ENCODE measurements at places on chromosomes 1 and 21.

DNA sequence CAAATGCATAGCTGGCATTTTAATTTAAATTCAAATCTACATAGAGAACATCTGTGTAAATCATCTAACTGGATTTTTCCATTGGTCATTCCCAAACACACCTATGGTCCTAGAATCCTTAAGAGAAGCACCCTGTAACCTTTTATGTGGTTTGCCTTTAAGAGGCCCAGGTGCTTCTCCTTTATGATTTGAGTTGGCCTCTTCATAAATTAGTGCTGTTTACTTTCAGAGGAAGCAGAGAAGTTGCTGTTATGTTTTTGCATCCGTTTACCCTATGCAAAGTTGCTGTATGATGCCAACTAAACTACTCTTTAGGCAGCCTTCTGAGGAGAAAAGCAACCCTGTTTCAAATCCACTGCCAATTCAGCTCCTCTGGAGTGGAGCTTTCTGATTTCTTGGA is 193.8 kb downstream of the HS2ST1 start:
- DNase-seq: no peak

- no peak for DNase-seq
Measured at GRCh38 chr1:2466958-2467554, 9.0 kb upstream of the PLCH2 start.

DNA sequence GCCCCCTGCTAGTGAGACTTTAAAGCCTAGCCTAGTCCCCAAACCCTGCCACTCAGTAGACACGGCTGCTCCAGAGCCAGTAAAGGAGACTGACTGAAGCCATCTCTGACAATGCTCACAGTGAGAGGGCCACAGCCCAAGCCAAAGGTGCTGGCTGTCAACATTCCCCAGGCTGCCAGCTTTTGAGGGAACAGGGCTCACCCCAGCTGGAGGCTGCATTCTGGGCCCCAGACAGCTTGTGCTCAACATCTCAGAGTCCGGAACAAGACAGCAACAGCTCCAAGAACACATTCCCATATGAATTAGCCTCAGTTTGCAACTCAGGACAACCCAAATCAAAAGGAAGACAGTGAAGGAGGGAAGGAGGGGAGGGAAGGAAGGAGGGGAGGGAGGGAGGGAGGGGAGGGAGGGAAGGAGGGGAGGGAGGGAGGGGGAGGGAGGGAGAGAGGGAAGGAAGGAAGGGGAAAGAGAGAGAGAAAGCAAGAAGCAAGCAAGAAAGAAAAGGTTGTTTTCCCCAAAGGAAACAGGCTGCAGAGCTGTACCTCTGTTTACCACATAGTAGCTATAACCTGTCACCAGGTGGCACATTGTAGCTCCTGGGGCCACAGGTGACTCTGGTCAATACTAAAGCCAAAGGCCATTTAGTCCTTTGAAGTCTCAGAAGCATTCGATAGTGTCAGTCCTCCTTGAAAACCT is 5.4 kb downstream of the ARTN start:
- no peak for DNase-seq

DNA sequence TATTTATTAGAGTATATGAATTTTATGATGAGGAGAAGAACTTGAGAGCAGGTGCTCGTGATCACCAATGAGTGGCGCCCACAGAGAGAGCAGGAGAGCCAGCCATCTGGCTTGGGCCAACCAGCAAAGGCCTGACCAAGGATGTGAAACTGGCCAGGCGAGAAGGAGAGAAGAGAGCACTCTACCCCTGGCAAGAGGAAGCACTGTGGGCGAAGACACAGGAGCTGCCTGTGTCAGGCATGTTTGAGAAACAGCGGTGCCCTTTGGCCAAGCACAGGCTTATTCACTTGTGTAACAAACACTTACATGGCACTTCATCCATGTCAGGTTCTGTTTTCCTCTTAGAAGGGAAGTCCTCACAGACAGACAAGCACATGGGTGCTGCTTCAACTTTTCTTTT is 4.2 kb upstream of the SIPA1L2 start:
- DNase-seq: no peak

- DNase-seq: no peak
Measured at GRCh38 chr1:176801514-176802020, 338.6 kb downstream of the PAPPA2 start.

DNA sequence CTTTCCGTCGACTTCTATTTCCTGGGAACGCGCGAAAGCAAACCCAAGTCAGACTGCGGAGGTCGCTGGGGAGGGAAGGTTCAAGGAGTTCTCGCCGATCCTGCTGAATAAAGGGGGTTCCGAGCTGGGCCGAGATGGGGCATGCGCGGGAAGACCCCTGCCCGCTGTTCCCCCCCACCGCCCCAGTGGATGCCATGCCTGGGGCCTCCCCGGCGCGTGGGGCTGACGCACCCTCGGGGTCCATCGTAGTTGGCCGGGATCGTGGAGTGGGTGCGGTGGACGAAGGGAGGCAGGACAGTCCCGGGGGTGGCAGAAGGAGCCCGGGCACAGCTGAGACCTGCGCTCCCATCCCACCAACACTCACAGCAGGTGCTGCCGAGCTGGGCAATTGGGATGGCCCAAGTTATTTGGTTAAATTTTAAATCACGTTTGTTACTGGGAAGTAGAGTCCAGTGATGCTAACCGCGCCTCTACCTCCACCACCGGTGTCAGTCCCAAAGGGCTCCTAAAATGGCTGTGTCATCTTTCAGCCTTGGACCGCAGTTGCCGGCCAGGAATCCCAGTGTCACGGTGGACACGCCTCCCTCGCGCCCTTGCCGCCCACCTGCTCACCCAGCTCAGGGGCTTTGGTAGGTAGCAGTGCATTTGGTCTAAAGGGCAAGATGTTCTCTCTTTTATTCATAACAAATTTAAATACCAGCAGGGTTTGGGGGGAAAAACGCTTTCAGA is 801 bp downstream of the MX1 start:
- DNase-seq: no peak

- no peak for DNase-seq
Measured at GRCh38 chr1:97603776-97604175, 317.1 kb downstream of the DPYD start.

- DNase-seq: no peak
Measured at GRCh38 chr1:217568200-217568599, 62.7 kb downstream of the GPATCH2 start.

DNA sequence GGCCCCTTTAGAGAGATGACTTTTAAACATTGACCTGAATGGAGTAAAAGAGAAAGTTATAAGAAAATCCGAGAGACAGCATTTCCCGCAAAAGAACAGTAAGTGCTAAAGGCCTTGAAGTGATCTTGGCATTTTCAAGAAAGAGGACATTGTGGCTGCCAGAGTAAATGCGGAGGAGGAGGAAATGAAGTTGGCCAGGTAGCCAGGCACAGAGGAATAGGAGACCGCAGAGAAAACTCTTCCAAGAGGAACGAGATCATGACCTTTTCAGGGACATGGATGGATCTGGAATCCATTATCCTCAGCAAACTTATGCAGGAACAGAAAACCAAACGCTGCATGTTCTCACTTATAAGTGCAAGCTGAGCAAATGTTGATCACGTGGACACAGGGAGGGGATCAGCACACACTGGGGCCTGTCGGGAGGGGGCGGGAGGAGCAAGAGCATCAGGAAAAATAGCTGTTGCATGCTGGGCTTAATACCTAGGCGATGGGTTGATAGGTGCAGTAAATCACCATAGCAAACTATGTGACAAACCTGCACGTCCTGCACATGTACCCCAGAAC is 49.7 kb downstream of the EEIG2 start:
- DNase-seq: no peak

GRCh38 chr1:164256456-164256855 is 302.5 kb upstream of the PBX1 start:
- no peak for DNase-seq

- DNase-seq: no peak
Measured at GRCh38 chr1:229119876-229120275, 151.0 kb upstream of the RAB4A start.

GRCh38 chr1:183443011-183443410 is 24.8 kb upstream of the NMNAT2 start:
- DNase-seq: no peak

DNA sequence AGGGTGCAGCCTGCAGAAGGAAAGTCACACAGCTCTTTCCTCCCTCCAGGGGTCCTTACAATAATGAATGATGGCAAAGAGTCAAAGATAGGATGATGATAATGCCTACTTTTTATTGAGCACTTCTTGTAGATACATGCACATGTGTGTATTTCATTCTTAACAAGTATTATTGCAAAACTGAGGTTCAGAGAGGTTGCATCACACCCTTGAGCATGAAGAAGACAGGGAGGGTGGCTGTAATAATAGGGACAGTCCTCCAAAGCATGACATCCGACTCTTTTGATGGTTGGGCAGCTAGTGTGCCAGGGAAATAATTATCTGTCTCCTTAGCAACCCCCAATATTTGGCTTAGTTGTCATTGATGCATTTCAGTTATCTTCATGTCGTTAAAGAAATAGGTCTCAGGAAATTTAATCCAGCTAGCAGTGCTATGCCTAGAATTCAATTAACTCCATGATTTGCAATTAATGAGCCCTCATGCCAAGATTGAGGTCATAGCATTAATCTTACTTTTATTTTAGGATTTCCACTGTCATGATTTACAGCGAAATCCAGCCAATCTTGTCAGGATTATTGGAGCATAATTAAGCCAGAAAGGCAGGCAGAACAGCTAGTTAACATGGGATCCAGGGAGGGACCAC is 35.0 kb downstream of the DNAJC6 start:
- DNase-seq: no peak

GRCh38 chr1:215243345-215244054 is 161.0 kb downstream of the KCNK2 start:
- no peak for DNase-seq

DNA sequence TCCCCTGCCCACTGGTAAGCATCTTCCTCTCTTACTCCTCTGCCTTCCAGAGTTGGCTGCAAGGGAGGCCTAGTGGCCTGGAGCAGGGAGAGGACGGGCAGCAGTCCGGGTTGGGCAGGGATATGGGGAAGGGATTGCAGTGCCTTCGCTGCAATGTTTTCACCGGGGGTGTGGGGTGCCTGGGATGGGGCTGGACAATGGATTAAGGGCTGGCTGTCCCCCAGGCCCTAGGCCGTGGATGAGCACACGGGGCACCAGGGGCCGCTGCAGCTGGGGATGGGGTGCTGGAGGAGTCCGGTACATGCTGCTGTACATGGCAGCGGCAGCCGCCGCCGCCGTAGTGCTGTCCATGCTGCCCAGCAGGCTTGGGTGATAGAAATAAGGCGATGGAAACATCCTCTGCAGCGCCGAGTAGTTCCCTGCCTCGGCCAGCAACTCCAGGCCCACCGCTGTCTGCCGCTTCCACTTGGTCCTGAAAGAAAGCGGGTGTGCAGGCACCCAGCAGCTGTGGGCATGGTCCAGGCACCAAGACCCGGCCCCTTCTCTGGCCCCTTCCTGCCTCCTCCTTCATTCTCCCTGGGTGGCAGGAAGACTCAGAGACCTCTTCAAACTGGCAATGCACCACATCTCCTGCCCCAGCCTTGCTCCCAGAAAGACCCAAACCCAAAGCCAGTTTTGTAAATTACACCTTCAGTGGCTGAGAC is 4.8 kb downstream of the BARHL2 start:
- no peak for DNase-seq

DNA sequence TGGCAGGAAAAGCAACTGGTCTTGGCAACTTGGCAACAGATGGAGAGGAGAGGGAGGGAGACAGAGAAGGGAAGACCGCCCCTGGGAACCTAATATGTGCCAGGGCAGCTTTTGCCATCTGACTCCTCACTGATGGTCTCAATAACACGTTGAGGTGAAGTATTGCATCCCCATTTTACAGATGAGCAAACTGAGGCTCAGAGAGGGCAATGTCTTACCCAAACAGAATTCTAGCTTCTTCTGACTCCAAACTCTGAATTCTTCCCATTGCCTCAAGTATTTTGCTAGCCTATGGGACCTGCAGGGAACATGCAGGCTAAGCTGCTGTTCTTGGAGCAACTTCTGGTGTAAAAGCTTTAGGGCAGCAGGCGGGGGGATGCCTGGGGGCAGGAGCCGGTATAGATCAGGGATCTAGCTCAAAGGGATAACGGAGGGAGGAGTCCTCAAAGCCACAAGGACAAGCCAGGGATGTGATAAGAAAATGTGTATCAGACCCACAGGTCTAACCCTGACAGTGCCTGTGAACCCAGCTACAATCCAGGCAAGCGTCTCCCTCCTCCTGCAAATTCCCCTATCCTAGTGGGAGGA is 7.2 kb upstream of the GUCA2A start:
- DNase-seq: no peak

DNA sequence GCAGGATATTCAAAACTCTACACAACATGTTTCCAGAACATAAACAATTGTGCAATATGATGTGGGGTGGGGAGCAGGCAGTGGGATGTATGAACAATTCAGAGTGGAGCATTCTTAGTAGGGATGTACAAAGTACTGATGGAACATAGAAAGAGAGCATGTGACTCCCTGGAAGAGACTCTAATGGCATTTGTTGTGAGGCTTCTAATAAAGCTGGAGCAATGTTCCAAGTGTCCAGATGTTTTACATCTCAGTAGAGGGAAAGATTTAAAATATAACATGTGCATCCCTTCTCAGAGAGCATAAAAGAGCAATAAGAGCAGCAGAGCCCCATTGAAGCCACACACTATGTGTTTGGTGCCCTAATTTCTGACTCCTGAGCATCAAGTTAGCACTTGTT is 116.5 kb downstream of the BRINP2 start:
- no peak for DNase-seq

DNA sequence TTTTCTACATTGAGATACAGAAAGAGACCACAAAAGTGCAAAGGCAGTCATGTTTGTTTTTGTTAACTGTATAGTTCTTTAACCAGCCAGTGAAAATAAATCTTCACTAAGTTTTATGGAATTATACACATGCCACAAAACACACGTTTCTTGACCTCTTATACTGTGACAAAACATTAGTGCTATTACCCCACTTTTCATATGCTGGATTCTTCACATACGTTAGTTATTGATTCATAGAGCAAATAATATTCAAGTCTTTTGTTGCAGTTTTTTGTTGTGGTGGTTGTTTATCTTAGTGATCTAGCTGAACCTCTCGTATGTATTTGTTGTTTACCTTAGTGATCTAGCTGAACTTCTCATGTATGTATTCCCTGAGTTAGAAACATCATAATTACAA is 28.0 kb downstream of the LYPLAL1 start:
- DNase-seq: no peak

- no peak for DNase-seq
Measured at GRCh38 chr1:119375366-119375765, 6.8 kb downstream of the HAO2 start.

GRCh38 chr1:15388201-15388880 is 21.3 kb upstream of the EFHD2 start:
- DNase-seq: no peak

DNA sequence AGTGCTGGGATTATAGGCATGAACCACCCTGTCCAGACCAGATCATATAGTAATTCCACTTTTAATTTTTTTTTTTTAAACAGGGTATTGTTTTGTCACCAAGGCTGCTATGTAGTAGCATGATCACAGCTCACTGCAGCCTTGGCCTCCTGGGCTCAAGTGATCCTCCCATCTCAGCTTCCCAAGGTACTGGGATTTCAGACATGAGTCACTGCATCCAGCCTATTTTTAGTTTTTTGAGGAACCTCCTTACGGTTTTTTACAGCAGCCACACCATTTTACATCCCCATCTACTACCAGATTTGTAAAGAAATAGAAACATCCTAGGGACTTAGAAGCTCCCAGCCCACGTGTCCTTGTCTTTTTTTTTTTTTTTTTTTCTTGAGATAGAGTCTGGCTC is 24.0 kb downstream of the L1TD1 start:
- no peak for DNase-seq
